Chondrocyte (in vitro differentiated cells): ENCODE measurements at places on chromosomes 13 and 19. TPM values are rescaled to one million over a fixed set of nuclear protein-coding genes. Genes with fewer than 3 reads are reported as not detected.

GRCh38 chr13:113539822-113540221 is 44.7 kb upstream of the TFDP1 start:
- DNase-seq: peak; percentile 18

DNA sequence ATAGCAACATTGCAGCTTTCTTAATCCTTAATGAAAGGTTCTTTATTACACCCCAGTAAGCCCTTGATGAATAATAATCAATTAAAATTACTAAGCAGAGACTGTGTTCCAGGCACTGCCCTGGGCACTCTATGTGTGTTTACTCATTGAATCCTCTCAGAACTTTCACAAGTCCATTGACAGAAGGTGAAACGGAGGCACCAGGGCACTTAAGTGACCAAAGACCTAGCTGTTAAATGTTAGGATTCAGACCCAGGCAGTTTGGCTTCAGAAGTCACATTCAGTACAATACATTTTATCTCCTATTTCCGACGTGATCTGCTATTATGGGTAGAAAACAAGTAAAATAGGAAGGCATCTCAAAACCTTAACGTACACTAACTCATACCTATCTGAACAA is 2.7 kb downstream of the GPR183 start:
- DNase-seq: no peak

GRCh38 chr13:99087954-99088491 is 110.2 kb upstream of the DOCK9 start:
- no peak for DNase-seq

- no peak for DNase-seq
Measured at GRCh38 chr13:34640179-34640992, 301.7 kb upstream of the NBEA start.

DNA sequence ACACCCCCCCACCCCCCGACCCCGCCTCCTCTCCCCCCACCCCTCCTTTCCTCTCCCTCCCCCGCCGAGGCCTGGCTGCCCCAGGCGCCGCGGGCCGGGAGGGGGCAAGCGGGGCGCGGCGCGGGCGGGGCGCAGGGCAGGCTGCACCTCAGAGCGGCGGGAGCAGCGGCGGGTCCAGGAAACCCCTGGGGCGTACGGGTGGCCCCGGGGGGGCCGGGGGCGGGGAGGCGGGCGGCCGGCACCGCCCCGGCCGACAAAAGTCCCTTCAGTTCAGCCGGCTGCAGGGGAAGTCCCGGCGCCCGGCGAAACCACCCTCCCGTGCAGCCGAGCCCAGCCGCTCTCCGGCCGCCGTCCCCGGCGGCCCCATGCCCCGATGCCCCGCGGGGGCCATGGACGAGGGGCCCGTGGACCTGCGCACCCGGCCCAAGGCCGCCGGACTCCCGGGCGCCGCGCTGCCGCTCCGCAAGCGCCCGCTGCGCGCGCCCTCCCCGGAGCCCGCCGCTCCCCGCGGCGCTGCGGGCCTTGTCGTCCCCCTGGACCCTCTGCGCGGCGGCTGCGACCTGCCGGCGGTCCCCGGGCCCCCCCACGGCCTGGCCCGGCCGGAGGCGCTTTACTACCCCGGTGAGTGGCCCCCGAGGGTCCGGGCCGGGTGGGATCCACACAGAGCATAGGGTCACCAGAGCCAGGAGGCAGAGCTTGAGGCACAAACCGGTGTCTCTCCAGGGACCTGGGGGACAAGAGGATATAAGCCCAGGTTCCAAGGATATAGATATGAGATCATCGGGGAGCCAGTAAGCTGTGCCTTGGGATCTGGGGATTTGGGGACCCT is at the start of gene BCL3:
TSS of gene BCL3 (plus strand) at position 283 of the 829 bp plus-strand sequence. CDS start at position 366, 83 bp downstream.
- no peak for DNase-seq

DNA sequence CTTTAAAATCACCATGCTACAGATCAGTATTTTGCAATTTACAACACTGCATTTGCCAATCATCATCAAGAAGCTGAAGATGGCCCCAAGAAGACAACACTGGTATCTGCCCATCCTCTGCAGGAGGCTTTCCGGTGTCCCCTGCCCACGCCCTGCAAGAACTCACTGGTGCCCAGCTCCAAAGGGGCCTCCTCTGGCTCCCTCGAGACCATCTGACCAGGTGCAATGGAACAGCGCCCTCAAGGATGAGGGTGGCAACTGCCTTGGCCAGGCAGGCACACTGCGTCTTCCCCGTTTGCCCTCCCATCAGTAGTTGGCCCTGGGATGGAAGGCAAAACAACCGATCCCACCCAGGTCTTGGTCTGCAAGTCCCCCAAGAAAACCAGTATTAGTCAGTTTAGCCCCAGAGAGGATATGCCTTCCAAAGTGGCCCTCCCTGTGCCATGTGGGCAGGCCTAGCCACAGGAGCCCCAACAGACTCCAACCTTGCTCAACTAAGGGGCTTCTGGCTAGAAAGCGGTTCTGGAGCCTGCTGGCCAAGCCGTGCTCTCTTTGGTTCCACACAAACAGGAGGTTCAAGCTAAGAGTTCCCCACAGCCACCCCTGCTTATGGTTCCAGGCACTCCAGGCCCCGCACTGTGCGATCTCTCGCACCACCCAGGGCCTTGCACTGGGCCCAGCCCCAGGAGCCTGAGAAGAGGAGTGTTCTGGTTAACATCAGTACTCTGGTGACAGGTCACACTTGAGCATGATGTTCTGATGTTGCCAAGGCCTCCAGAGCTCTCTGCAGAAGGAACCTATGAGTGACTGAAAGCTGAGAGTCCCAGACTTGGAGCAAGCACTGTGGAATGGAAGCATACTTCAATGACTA is 4.7 kb downstream of the PCID2 start:
- no peak for DNase-seq

DNA sequence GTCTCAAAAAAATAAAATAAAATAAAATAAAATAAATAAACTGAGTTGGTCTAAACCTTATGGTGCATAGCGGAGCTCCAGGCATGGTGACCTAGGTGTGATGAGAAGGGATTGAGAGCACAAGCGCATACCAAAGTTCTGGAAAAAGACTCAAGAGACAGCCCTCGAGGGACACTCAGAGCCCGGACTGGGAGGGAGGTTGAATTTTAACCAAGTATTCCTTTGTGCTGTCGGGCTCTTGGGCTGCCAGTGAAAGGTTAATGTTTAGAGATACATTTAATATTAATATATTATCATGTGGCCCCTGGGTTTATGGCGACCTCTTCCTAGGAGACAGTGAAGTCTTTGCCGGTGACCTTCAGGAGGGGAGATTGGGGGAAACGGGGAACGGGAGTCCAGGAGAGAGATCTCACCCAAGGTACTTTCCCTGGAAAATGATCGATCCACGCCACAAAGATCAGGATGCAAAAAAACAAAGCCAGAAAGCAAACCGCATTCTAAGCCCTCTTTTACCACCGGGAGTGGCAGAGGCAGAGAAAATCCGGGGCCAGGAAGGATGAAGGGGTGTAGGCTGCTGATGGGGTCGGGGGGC is 1.6 kb downstream of the FUT6 start:
- DNase-seq: no peak

DNA sequence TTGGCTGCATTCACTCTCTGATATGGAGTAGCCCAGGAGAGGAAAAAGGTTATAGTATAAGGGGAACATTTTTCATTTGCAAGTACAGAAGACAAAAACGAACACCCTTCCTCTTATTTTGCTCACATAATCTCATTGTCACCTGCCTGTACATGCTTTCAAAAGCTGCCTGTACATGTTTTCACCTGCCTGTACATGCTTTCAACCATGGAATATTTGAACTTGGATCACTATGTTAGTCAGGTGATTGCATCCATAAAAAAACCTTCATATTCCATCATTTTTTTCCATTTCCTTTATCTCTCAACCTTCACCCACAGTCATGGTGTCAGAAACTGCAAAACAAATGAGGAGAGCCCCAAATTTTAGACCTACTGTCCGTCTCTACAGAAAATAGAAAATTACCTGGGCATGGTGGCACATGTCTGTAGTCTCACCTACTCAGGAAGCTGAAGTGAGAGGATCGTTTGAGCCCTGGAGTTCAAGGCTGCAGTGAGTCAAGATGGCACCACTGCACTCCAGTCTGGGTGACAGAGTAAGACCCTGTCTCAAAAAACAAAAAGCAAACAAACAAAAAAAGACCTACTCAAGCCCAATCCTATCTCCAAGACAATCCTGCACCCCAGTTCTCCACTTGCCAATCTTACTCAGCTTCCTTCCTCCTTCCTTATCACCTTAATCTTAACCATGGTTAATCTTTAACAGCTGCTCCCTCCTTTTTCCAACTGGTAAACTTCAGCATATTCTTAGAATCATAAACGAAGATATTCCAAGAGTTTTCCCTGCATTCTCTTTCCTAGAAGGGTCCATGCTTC is 11.6 kb downstream of the IGFL2 start:
- DNase-seq: no peak

DNA sequence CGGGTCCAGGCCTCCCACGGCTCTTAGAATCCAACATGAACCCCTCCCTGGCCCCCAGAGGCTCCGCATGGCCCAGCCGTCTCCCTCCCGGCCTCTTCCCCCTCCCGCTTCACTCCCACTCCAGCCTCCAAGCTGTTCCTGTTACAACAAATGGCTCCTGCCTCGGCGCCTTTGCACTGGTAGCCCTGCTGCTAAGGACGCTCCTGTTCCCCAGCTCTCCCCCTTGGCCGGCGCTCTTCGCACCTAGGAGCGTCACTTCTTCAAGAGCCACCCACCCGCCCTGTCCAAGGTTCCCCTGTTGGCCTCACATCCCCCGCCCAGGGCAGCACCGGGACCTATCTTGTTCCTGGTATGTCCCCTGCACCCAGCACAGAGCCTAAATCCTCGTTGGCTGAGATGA is 9.4 kb downstream of the CCDC124 start:
- no peak for DNase-seq

The TMEM38A gene
- 3.1 to 3.7 TPM (median 3.7 TPM) in 3 replicates for total RNA-seq

The RYR1 gene
- total RNA-seq: 0.02 to 0.32 TPM (median 0.26 TPM) in 3 replicates

The AMER2 gene
- not detected in 3 replicates for total RNA-seq

The RGS9BP gene
- 0.19 to 0.95 TPM (median 0.90 TPM) in 3 replicates for total RNA-seq

The ITGBL1 gene
- total RNA-seq: 391 to 806 TPM (median 407 TPM) in 3 replicates

The RFPL4A gene
- total RNA-seq: not detected in 3 replicates

The SIGLEC12 gene
- total RNA-seq: not detected in 3 replicates
